Dermis lymphatic vessel endothelial cell (primary cell): ENCODE measurements at places on chromosomes 16 and 17. TPM values are rescaled to one million over a fixed set of nuclear protein-coding genes. Genes with fewer than 3 reads are reported as not detected.

The KIF19 gene
- total RNA-seq: 0.09 and 0.11 TPM in 2 replicates

The G6PC3 gene
- total RNA-seq: 19.2 and 25.9 TPM in 2 replicates

The CFAP97D1 gene
- not detected in 2 replicates for total RNA-seq

The CEMP1 gene
- not detected in 2 replicates for total RNA-seq

The TERB1 gene
- total RNA-seq: under 0.01 and 0.09 TPM in 2 replicates

The MAP2K6 gene
- total RNA-seq: 4.8 and 8.9 TPM in 2 replicates

The CFAP52 gene
- not detected in 2 replicates for total RNA-seq

The KCNH6 gene
- total RNA-seq: under 0.01 TPM in 1 of 2 replicates, not detected in the other

The DNAI2 gene
- total RNA-seq: not detected in 2 replicates

The CTRB2 gene
- total RNA-seq: not detected in 2 replicates

The TM4SF5 gene
- not detected in 2 replicates for total RNA-seq

The KRT9 gene
- total RNA-seq: not detected in 2 replicates

The KRT20 gene
- not detected in 2 replicates for total RNA-seq

The CSH2 gene
- not detected in 2 replicates for total RNA-seq

The LPCAT2 gene
- total RNA-seq: 5.1 and 5.4 TPM in 2 replicates

The ABCC6 gene
- total RNA-seq: 0.17 and 1.1 TPM in 2 replicates

The OR3A3 gene
- not detected in 2 replicates for total RNA-seq

The HS3ST3A1 gene
- 0.22 and 0.34 TPM in 2 replicates for total RNA-seq

The WNT9B gene
- total RNA-seq: not detected in 2 replicates

The CDRT4 gene
- 1.2 and 1.5 TPM in 2 replicates for total RNA-seq

The SPEM3 gene
- total RNA-seq: not detected in 2 replicates

The RUNDC3A gene
- 0.22 and 0.95 TPM in 2 replicates for total RNA-seq

The PLLP gene
- 2.7 and 3.5 TPM in 2 replicates for total RNA-seq

The IRX5 gene
- total RNA-seq: 0.33 and 0.43 TPM in 2 replicates

The VAT1L gene
- total RNA-seq: 0.11 TPM in 1 of 2 replicates, not detected in the other

The MMP28 gene
- 0.33 and 0.60 TPM in 2 replicates for total RNA-seq

The PIK3R5 gene
- not detected in 2 replicates for total RNA-seq

The CCL4 gene
- not detected in 2 replicates for total RNA-seq

The CRYM gene
- total RNA-seq: not detected in 2 replicates

The CASKIN1 gene
- 0.17 and 0.43 TPM in 2 replicates for total RNA-seq

The TOM1L1 gene
- total RNA-seq: 0.26 and 0.65 TPM in 2 replicates

The MMP25 gene
- total RNA-seq: under 0.01 TPM in 1 of 2 replicates, not detected in the other

The GPR139 gene
- not detected in 2 replicates for total RNA-seq

The INCA1 gene
- 0.52 and 0.54 TPM in 2 replicates for total RNA-seq

The NPIPA5 gene
- total RNA-seq: 0.52 and 1.2 TPM in 2 replicates

The ANKRD40CL gene
- not detected in 2 replicates for total RNA-seq

The ZNF205 gene
- 10.6 and 13.4 TPM in 2 replicates for total RNA-seq
